ENCODE measurements at places on chromosomes 12 and 14.
A peak's percentile ranks its signal among the peaks of the same experiment; 100 is the strongest.

GRCh38 chr12:119528241-119528640 lies 65.3 kb upstream of the TMEM233 start:
- DNase-seq = no peak

DNA sequence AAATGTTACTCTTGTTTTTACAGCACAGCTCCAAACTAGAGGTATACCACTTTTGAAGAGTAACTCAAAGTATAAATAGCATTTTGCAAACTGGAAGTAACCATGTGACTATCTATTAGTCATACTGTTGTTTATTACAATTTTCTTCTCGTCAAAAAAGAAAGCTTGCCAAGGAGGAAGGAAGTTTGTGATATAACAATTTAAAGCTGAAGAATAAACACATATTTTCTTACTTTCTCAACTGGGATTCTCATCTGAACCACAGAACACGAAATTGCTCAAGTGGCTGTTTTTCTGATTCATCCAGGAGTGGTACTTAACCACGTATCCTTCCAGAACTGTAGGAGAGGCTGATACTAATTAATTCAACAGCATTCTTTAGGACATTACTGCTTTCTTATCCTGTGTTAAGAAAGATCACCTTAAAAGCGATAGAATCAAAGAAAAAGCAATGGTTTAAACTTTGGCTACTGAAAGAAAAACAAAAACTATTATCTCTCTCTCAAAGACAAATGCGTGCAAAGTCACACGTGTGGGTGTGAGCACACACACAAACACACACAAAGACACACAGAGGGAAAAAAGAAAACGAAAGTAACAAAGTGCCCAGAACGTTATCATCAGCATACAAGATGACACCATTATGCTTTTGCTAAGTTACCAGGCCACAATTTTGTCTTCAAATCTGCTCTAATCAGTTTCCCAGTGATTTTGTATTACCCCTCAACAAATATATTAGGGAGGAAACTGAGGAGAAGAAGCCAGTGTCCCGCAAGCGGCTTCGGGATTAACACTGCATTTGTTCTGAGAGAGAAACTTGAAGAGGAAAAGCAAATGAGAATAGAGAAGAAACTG lies at the start of gene CLEC2B:
Gene CLEC2B, minus strand, starts transcription at position 48 of the 855 bp plus-strand sequence.
- DNase-seq = no peak

- DNase-seq = no peak
Observed at GRCh38 chr14:23937203-23937602, 16.4 kb upstream of the DHRS4 start.

DNA sequence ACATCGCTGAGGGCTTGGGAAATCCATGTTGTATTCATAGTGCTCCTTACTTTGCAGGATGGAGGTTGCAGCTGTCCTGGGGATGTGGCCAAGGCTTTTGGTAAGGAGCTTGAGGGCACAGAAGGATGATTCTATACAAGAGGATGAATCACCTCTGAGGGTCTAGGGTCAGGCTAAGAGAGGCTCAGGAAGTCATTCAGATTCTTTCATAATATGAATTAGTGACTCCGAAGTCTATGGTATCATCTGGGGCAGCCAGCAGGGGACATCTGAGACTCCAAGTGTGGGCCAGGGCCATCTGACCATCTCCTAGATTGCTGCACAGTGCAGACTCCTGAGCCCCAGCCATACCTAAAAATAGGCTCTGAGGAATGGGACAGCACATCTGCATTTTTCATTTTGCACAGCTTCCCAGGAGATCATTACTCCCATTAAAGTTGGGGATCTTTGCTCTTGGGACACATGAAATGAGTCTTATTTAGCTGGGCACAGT lies 4.8 kb downstream of the GMPR2 start:
- no peak for DNase-seq

DNA sequence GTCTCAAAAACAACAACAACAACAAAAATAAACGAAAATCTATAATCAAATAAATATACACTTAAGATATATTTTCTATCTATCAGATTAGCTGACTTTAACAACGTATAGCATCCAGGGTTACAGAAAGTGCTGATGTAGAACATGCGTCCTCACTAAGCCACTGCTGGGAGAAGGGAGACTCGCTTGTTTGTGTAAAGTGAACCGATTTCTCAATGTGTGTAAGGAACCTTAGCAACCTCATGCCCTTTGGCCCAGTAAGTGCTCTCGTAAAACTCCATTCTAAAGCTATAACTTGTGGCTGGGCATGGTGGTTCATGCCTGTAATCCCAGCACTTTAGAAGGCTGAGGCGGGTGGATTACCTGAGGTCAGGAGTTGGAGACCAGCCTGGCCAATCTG lies 23.8 kb downstream of the NFKBIA start:
- DNase-seq = no peak

GRCh38 chr14:56650979-56651378 lies 71.4 kb downstream of the TMEM260 start:
- no peak for DNase-seq

DNA sequence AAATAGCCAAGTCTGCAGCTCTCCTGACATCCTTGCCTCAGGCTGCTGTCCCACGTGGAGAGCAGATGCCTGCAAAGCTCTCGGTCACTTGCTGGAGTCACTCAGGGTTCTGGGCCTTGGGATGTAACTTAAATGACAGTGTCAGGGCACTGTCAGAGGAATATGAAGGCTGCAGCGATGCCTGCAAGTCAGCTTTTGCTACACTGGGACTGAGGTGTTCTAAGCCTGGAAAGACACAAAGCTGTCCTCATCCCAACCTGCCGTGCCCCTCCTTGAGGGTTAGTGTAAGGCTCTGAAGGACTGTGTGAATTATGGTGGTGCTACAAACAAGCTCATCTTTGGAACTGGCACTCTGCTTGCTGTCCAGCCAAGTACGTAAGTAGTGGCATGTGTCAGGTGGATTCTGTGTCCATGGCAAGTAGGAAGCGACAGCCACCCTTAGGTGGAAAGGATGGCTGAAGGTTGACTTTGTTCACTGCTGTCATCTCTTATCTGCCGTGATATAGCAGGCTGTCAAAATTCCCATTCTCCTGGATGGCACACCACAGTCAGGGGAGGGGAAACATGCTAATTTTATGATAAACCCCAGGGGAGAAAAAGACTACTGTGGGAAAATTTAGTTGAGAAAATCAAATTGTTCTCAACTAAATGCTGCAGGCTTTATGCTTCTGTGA lies 79.9 kb downstream of the DAD1 start:
- no peak for DNase-seq

DNA sequence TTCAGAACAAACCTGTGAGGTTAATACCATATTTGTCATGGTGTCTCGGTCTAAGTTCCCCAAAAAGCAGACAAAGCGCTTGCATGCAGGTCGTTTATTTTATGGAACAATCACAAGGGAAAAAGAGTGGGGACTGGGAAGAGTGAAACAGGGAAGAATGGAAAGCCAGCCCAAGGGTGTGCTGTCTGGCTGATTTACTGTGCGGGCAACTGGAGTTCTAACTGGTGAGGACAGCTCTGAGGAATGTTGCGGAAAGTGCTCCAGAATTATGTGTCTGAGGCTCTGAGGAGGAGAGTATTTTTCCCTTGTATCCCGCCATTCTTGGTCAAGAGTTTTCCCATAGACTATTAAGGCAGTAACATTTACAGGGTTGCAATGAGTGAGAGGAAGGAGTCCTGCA lies 465.4 kb downstream of the RMST start:
- DNase-seq = no peak

- no peak for DNase-seq
Observed at GRCh38 chr12:81797100-81797499, 38.0 kb upstream of the PPFIA2 start.

GRCh38 chr12:94094700-94095099 lies 53.7 kb upstream of the PLXNC1 start:
- DNase-seq = no peak

GRCh38 chr14:64968167-64968566 lies 4.0 kb downstream of the RAB15 start:
- DNase-seq = no peak

DNA sequence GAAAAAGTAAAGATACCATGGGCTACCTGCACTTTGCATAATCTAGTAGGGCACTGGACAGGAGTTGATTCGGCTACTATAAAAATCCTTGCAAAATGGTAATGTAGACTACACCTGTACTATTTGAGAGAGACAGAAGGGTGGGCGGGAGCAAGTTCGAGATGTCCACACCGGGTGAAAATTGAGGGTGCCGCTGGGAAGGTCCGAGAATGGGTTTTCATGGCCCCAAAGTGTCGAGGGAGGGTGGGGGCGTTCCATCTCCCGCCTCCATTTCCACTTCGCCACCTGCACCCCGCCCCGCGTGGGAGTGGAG lies 648 bp downstream of the SNX6 start:
- no peak for DNase-seq

GRCh38 chr14:20935303-20935984 lies 19.8 kb upstream of the RNASE2 start:
- DNase-seq = no peak

DNA sequence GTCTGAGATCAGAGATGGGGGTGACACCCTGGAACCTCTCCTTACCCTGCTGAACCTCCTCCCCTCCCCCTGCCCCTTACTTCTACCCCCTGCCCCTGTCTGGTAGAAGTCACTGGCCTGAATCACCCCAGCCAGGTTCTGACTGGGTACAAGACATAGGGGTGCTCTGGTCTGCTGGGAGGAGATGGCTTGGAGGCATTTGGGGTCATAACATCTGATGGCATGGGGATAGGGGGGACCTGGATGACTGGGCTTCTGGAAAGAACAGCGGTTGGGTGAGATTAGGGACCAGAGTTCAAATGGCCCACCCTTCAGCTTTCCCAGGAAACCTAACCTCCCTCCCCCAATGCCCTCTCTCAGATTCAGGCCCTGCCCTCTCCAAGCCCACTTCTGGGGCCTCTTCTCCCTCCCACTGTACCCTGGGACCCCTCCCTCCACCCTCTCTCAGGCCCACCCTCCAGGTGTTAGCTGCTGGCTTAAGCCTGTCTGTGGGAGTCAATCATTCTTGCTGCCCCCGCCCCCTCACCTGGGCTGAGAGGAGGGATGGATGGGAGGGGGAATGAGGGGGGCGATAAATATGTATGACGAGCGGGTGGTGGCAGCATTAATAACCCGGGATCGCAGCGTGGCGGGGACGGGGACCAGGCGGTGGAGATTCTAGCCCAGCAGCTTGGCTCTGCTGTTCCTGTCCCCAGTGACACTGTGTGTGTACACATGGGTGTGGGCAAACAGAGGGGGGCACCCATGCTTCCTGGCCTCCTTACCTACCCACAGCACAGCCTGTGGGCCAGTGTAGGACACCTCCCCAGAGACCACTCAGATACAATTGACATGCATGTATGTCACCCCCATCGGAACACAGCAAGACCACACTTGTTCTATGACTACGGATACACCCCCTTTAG lies 5.9 kb downstream of the NXPH4 start:
- DNase-seq = no peak

- DNase-seq = no peak
Observed at GRCh38 chr14:104579507-104579906, at the start of gene C14orf180. Gene C14orf180, plus strand, starts transcription at chr14:104579764. Its CDS starts 6,667 bp downstream, at chr14:104586431.

DNA sequence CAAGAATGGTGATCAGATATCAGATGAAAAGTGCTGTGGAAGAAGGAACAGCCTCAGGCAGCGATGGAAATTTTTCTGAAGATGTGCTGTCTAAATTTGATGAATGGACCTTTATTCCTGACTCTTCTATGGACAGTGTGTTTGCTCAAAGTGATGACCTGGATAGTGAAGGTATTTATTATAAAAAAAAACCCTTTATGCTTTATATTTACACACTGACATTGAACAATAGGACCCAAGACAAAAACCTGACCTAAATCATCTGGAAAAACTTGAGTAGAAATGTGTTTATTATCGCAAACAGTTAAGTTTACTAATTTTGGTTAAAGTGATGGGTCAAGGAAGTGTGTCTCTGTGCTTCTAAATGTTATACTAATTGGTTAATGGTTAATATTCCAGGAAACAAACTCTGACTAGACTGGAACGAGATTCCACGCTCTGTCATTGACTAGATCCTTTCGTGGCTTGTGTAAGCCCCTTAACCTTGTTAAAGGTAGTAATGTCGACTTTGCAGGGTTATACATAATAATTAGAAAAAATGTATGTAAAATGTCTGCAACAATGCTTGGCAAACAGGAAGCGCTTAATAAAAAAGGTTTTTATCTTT lies 62.7 kb downstream of the LRRK2 start:
- DNase-seq = no peak

GRCh38 chr12:31026202-31026601 lies 47.5 kb upstream of the DDX11 start:
- no peak for DNase-seq

DNA sequence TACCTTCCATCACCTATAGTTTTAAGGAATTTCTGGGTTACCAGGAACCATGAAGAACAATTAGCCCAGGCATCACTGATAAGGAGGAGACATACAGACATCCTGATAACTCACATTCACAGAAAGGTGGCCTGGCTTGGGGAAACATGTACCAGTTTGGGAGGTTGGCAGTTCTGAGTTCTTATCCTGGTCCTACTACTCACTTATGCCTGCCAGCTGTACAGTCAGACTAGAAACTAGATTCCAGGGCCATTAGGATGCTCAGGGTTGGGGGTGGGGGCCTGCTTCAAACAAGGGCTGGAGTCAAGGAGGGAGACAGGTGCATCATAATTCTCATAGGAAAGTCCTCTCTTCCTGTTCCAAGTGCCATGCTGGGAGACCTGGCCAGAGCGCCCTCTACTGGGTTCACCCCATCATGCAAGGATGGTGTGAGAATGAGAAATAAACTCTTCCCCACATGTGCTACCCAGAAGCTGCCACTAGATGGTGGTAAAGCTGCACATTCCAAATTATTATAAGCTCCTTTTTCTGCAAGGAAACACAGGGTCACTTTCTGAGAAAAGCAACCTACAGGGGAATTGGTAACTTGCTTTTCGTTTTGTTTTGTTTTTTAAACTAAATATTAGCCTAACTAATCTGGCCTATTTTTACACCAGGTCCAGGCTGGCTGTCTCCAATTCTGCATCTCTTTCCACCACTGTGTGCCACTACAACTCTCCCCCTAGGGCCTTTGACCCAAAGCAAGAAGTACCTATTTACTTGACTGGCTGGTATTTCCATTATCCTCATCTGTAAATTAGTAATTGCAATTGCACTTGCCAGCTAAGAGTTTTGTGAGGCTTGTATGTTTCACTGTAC lies 14.5 kb downstream of the OAS2 start:
- DNase-seq = peak; percentile 31

- no peak for DNase-seq
Observed at GRCh38 chr12:28512406-28512805, 322.1 kb downstream of the CCDC91 start.

Measured in stimulated activated CD4-positive, alpha-beta T cell treated with anti-CD3 and anti-CD28 coated beads, Interleukin-15, amount 100 ng/mL, for 1 hour (primary cell).